NCI-H1105 treated with DMSO at 0.1 percent for 48 hours (cell line): ENCODE measurements at places on chromosomes 3 and 15.
A peak's percentile ranks its signal among the peaks of the same experiment; 100 is the strongest.

- no peak for DNase-seq
Measured at GRCh38 chr15:99443056-99443756, 122.6 kb upstream of the MEF2A start.

GRCh38 chr3:126040386-126040785, 43.5 kb downstream of the SLC41A3 start:
- no peak for DNase-seq

DNA sequence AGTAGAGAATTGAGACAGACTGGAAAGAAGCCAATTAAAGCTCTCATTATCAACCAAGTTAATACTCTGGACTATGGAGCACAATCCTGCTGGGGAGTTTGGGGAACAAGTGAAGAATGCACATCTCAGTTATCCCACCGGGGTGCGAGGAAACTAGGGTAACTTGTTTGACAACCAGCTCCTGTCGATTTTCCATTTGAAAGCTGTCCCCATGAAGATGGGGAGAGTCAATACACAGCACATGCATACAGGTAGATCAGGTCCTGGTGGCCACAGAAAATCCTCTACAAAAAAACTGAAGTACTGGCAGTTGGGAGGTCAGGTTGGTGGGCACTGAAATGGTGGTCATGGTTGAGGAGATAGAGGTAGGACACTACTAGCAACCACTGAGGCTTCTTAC, 25.7 kb upstream of the GRAMD1C start:
- no peak for DNase-seq

DNA sequence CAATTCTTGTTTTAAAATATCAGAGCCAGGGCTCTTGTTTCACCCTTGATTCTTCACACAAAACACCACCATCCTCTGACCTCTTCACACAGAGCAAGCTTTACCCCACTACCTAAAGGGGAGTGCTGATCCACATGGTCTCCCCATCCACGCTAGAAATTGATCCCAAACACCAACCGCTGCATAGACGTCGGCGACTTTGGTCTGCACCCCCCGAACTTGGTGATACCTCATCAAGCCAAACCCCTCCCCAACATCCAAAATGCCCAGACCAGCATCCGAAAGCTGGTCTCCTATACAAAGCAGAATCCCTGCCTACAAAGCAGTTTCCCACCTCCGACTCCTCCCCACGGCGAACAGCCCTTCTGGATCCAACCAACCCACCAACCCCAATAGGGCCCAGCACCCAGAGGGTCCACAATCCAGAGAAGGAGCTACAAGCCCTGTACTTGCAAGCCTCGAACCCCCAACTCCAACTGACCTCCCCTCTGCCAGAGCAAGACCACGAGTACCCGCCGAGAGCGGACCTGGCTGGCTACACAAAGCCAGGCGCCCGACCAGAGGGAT, 25.8 kb upstream of the MTHFS start:
- DNase-seq = no peak

GRCh38 chr15:25742776-25743547, 120.2 kb downstream of the ATP10A start:
- no peak for DNase-seq

DNA sequence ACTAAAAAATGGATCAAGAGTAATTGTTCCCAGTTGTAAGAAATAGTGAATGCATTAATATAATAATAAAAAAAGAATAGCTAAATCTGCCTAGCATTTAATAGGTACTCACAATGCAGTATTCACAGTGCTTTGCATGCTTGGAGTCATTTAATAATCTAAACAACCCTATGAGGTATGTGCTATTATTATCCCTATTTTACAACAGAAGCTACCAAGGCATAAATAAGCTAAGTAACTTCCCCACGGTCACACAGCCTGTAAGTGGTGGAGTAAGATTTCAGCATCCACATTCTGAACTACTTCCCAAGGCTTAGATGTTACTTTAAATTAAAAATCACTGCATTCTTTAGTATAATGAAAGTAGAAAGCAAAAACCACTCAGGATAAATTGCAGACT, 102.9 kb downstream of the PLCH1 start:
- no peak for DNase-seq

- no peak for DNase-seq
Measured at GRCh38 chr15:51837792-51838251, 8.4 kb downstream of the TMOD3 start.

GRCh38 chr3:172635588-172635987, 75.3 kb downstream of the NCEH1 start:
- no peak for DNase-seq

- DNase-seq = no peak
Measured at GRCh38 chr3:63877737-63878393, 14.2 kb downstream of the ATXN7 start.

DNA sequence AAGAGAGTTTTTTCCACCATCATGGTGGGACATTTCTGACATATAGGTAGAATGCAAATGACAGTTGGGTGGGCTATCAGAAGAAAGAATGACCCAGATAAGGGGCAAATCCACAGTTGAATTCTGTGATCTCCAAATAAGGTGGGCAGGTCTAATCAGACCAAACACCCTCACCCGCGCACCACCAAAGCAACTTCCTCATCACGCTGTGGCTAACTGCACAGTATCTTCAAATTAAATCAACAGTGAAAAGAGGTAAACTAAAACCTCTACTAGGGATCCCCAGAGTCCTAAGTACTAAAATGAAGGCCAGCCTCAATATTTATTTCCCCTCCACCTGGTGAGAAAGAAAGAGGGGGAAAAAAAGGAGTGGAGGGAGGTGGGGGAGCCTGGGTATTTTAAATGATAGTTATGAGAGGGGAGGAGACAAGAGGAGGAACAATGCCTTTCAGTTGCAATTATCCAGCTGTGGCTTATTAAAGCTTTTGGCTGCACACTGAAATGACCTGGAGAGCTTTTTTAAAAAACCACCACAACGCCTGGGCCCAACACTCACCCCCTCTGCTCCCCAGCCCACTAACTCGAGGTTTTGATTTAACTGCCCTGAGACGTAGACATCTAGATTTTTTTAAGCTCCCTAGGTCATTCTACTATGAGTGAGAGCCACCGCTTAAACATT, 61.0 kb downstream of the LRIG1 start:
- DNase-seq = peak; percentile 26

DNA sequence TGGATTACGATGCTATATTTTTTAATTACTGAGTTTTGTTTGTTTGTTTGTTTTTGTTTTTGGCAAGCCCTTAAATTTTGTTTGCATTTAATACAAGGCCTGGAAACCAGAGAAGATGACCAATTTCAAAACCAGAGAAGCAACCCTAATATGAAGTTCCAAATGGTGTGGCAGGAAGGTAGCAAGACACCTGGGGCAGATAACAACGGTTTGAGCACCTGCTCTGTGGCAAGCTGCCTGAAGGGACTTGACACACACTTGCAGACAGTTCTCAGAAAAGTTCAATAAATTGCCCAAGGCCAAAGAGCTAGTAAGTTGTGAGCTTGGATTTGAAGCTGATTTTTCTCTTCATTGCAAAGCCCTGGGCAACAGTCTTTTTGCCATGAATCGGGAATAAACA, 151.2 kb upstream of the UBE2E1 start:
- DNase-seq = no peak

GRCh38 chr3:112009670-112010069, 10.9 kb downstream of the TAGLN3 start:
- no peak for DNase-seq

DNA sequence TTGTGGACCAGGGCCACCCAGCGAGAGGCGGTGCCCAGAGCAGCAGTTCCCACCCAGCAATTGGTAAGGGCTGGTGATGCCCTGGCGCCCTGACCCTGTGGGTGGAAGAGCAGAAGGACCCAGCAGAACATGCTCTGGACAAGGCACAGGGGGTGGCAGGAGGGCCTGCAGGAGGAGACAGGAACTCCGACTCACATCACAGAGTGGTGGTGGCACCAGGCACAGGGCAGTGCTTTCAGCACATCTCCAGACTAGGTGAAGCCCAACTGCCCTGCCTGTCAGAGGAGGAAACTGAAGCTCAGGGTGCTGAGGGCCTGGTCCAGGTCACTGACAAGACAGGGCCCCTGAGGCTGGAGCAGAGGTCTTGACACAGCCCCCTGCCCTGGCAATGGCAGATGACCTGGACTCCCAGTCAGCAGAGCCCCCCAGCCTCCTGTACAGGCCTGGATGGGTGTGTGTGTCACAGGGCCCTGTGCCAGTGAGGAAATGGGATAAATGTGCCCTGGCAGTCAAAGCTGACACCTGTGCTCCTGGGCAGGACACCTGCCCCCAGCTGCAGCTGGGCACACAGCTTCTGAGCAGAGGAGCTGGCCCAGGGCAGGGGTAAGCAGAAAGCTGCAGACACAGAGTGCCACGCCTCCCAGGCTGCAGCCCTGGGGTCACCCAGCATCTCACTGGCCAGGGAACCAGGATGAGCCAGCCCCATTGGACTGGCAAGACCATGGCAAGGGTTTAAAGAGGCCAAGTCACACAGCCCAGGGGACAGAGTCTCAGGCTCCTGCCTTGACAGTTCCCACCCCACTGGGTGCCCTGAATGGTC, 11.4 kb downstream of the KLF15 start:
- DNase-seq = no peak

- DNase-seq = no peak
Measured at GRCh38 chr3:161386991-161387770, 15.9 kb upstream of the SPTSSB start.

DNA sequence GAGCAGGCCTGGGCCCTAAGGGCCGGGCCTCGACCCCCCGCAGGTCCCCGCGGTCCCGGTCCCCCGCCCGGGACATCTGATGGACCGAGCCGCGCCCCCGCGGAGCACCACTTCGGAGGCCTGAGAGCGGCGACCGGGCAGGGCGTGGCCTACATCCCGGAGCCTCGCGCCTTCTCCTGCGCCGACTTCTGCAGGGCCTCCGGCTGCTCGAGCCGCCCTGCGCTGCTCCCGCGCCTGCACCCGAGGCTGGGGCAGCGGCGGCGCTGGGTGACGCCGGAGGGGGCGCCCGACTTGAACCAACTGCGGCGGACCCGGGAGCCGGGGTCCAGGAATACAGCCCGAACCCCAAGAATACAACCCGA, 14.9 kb upstream of the GP9 start:
- DNase-seq = no peak

DNA sequence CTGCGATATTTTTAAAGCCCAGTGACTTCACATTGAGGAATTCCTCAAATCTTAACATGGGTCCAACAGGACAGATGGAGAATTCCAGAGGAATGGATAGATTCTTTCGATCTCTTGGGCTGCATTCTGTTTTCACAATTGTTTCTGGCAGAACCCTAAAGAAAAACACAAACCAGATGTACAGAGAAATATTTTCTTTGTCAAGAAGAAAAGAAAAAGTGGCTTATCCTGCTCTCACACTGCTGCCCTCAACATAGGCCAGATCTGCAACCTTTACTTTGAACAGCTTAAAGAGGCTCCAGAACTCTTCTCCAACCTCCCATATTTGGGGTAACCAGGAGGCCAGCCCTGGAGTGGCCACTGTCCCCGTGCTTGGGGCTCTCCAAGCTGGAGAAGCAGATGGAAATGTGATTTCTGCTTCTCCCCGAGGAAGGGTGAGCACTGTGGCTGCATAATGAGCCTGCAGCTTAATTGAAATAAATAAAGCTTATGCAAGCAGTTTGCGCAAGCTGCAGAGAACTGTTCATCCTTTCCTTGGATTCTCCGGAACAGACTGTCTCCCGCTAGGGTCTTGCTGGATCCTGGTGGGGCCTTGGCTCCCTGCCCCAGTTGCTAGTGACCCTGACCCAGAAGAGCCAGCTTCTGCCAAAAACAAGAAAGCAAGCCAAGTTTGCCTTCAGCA, 453.2 kb upstream of the PROK2 start:
- no peak for DNase-seq

- DNase-seq = no peak
Measured at GRCh38 chr3:159792070-159792469, 196.6 kb upstream of the IL12A start.

- DNase-seq = no peak
Measured at GRCh38 chr15:59536553-59536952, 75.0 kb upstream of the GCNT3 start.

GRCh38 chr3:105399062-105399461, 32.4 kb downstream of the ALCAM start:
- no peak for DNase-seq

DNA sequence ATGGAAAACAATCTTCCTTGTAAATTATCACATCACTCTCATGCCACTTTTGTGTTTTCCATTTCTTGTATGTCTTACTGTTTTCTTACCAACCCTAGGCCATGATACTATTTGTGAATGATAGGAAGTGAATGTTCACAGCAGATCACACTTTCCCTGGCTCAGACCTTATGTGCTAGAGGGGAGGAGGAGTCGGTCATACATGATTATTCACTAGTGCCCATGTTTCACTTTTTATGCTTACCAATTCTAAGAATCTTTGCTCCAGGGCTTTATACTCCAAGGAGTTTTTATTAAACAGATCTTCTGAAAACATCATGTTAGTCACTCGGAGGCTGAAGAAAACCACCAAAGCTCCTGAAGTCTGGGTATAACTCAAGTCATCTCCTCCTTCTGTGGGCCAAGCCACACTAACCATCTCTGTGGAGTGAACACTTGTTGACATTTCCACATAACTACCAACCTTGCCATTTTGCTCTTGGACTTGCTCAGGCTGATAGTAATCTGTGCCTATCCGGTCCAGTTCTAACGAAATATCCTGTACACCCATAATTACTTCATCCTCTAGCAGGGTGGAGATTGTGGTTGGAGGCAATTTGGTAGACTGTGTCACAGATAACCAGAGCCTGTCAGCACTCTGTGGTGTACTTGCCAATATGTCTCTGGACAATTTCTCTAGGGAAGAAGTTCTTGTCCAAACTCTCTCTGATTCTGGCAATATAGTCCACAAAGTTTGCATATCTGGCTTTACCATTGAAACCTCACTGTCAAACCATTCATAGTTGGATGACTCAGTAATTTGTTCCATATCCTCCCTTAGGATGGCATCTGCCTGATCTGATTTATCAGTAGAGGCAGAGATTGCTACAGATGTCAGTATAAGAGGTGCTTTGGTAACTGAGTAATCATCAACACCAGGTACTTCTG, 76.8 kb downstream of the IMPG2 start:
- DNase-seq = no peak

- DNase-seq = no peak
Measured at GRCh38 chr3:151873398-151873797, at the start of gene SUCNR1. Gene SUCNR1 (plus strand): TSS chr3:151873643. CDS start chr3:151879893, 6,250 bp downstream.

DNA sequence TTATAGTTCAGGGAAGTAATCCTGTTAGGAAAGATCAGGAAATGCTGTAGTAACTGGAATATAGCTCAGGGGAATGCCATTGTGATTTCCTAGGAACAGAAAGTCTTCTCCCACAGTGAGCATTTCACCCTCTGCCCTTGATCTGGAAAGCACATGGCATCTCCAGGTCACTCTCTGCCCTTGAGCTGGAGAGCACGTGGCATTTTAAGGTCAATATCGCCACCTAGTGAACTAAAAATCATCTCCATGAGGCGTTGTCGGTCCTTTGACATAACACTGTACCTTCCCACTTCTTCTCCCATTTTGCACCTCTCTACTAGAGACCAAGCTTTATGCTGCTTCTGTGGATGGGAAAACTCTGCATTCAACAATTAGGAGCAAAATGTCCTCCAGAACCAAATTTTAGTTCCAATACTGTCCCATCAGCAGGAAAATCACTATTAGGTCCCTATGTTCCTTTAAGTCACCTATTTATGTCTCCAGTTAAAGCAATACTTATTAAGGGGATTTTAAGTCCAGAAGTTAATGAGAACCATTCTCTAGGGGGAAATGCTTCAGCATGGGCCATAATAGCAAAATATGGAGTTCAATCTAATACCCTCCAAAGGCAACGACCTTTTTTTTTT, 54.7 kb upstream of the GK5 start:
- DNase-seq = peak; percentile 90
